Femur (tissue), 1 donor: ENCODE measurements at places on chromosomes 7 and 10.

GRCh38 chr7:126803990-126804389 lies 448.8 kb downstream of the GRM8 start:
- no peak for DNase-seq

GRCh38 chr7:150629347-150629746 lies 2.8 kb downstream of the GIMAP6 start:
- DNase-seq, result no peak

- no peak for DNase-seq
Measured at GRCh38 chr7:97293031-97293430, 175.5 kb downstream of the SDHAF3 start.

- no peak for DNase-seq
Measured at GRCh38 chr7:80150611-80151273, 16.1 kb downstream of the GNAI1 start.

DNA sequence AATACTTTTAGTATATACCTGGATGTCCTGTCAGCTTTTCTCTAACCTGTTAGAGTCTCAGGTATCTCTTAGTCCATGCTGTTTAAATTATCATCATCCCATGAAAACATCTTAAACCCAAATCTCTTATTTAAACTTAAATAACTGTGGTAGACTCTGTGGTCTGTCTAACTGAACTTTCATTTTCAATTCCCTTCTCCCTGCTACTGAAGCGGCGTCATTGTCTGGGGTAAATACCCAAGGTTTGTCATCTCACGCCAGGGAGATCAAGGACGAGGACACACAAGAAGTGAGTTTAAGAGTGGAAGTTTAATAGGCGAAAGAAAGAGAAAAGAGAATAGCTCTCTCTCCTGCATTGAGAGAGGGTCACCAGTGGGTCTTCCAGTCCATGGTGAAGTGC lies 804.4 kb upstream of the CELF2 start:
- no peak for DNase-seq

- no peak for DNase-seq
Measured at GRCh38 chr7:63042730-63043511, 955.7 kb upstream of the ZNF722 start.

DNA sequence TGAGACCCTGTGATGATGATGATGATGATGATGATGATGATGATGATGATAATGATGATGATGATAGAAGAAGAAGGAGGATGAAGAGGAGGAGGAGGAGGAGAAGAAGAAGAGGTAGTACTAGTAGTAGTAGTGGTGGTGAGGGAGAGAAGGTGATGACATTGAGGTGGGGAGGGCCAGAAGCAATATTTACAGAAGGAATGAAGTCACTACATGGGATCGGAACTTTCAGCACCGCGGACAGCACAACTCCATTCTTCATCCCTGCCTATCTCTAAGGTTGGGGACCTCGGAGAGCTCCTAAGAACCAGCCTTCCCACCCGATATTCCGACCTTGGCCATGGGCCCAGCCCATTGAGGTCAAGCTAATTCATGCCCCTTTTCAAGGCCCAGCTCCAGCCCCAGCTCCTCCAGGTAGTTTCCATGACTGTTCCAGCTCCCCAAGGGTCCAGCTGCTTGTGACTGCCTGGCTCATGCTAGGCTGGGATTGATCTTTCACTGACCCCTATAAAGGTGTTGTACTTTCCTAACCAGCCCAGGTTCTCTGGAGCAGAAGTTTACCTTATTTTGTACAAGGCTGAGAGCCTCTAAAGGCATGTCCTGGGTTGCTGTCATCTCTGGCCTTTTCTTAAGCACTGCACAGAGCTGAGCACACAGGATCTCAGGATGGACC lies 10.3 kb downstream of the CRHR2 start:
- DNase-seq, result peak; percentile 70

DNA sequence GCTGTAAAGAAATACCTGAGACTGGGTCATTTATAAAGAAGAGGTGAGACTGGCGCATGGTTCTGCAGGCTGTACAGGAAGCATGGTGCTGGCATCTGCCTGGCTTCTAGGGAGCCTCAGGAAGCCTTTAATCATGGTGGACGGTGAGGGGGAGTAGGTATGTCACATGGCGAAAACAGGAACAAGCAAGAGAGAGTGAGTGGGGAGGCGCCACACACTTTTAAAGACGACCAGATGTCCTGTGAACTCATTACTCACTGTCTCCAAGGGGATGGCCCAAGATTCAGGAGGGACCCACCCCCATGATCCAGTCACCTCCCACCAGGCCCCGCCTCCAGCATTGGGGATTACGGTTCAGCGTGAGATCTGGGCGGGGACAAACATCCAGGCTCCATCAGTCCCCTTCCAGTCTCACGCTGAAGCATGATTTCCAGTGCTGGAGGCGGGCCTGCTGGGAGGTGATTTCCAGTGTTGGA lies 3.2 kb downstream of the ZNF316 start:
- peak; percentile 49 for DNase-seq

- DNase-seq, result no peak
Measured at GRCh38 chr7:38507384-38507783, 123.8 kb downstream of the AMPH start.

DNA sequence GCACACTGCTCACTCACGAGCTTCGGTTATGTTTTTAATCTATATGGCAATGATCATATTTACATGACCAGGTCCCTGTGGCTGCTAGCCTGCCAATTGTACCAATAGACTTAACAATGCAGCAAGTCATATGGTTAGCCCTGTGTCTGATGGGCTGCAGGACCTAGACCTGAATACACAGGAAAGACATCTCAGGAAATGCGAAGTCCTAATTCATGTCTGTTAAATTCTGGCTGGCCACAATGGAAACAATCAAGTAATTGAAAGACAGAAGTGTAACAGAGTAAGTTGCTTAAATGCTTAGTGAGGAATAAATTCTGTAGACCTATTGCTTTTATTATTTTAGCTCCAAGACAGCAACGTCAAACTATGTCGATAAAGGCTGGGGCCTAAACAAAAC lies 112.4 kb upstream of the FZD8 start:
- no peak for DNase-seq
